Stimulated activated naive B cell treated with anti-CD40 and anti-IgM and Interleukin-4, amounts not matched to agents 10 μg/mL and 1 μg/mL and 100 μg/mL, for 72 hours (primary cell): ENCODE measurements at places on chromosomes 16 and 17.

- no peak for DNase-seq
These were observed 1.4 kb upstream of the VAMP2 start for GRCh38 chr17:8163978-8164814.

GRCh38 chr16:78215222-78215621, 115.8 kb downstream of the WWOX start:
- no peak for DNase-seq

DNA sequence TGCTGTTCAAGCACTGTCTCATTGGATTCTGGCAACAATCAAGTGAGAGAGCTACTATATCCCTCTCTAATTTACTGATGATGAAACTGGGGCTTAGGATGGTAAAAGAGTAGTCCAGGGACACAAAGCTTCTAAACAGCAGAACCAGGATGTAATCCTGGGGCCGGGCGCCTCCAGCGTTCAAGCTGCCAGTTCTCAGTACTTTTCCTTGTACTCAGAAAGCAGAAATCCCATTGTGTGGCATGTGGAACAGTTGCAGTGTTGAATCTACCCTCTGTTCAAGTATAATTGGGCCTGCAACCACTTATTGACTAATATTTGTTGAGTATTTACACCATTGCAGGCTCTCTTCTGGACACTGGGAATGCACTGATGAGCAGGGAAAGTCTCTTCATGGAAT, 14.5 kb upstream of the CDH13 start:
- no peak for DNase-seq

DNA sequence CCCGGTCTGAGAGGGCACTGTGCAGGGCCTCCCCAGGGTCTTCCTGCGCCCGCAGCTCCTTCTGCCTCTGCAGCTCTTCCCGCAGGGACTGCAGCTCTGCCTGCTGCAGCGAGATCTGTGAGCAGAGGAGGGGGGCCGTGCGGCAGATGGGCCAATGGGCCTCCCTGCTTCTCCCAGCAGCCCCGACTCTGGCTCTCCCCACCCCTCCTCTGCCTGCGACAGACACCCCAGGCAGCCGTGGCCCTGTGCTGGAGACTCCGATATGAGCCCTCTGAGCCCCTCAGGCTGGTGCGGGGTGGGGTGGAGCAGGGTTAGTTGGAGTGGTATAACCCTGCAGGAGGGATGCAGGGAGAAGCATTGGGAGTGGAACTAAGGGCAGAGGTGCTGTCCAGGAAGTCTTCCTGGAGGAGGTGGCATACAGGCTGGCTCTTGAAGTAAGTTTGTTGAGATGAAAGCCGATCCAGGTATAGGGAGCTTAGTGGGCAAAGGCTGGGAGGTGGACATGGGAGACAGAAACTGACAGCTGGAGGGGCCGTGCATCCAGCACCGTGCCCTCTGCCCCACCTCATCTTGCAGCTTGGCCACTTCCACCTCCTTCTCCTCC, 5.0 kb downstream of the THOC6 start:
- DNase-seq = no peak

DNA sequence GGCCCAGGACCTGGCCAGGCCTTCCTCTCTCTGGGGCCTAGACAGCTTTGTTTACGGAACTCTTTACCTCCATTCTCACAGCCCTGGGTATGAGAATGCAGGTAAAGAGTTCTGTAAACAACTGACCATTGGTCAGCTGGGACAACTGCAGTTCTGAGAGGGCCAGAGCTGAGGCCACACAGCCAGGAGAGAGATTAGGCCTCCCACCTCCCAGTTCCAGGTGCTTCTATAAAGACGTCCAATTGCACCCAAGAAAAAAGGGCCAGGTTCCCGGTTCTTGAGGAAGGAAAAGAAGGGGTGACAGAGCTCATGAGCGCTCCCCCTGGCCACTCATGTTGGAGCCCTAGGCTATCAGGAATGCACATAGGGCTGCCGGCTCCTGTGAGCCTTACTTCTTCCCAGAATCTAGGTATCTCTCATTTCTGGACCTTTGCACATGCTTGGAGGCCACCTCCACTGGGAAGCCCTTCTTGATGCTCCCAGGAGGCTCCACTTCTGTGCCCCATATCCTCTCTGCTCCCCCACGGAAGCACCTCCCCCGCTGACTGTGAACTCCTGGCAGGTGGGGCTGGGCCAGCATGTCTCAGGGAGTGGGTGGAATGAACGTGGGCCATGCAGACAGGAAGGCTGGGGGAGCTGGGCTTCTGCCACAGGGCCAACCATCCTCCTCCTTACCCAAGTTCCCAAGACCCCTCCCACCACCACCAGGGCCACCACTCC, 13.1 kb downstream of the CNGB1 start:
- DNase-seq = no peak

GRCh38 chr16:27819356-27819755, 244.2 kb downstream of the GSG1L start:
- no peak for DNase-seq

GRCh38 chr17:71342737-71343136, 778.1 kb upstream of the SOX9 start:
- no peak for DNase-seq

- DNase-seq = no peak
These were observed 17.6 kb downstream of the RAPGEFL1 start for GRCh38 chr17:40194821-40195220.

DNA sequence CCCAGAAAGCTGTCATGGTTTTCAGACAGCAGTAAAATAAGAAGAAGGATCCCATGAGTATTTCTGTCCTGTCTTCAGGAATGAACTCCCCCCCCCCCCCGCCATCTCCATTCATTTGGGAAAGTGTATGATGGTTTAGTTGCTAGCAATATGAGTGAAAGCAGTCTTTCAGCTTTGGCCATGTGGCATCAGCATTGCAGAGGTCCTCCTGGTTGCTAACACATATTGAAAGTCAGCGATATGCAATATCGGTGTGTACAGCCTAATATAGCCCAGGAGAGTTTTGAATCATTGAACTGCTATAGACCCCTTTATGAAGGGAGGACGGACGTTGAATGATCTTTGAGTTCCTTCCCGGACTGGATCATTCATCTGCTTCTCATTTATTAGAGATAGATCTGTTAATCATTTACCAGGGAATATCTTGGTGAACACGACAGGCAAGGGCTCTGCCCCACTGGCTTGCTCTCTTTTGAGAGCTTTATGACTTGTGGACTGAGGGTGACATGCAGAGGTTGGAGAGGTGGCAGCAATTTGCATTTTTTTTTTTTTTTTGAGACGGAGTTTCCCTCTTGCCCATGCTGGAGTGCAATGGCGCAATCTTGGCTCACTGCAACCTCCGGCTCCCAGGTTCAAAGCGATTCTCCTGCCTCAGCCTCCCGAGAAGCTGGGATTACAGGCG, 25.2 kb downstream of the DEF8 start:
- DNase-seq = no peak

- DNase-seq = no peak
These were observed 1.6 kb downstream of the EIF4A3 start for GRCh38 chr17:80145076-80146075.

DNA sequence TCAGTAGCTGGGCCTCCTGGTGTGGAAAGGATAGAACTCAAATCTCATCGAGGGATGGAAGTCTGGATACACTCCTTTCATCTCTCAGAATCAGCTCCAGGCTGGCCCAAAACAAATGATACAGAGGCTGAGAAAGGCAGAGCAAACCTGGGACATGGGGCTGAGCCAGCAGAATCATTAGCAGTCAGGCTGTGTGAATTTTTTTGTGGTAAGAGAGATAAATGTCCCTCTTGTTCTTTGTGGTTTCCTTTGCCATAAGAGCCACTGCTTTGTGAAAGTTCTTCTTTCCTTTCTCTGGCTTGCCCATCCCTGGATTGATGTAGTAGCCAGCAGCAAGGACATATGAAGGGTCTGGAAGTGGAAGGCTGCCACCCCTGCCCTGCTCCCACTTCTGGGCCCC, 146.2 kb downstream of the CDH13 start:
- no peak for DNase-seq

- DNase-seq = no peak
These were observed 4.3 kb downstream of the RNF43 start for GRCh38 chr17:58412961-58413586.

GRCh38 chr17:3704931-3705717, 9.2 kb upstream of the P2RX5 start:
- no peak for DNase-seq

DNA sequence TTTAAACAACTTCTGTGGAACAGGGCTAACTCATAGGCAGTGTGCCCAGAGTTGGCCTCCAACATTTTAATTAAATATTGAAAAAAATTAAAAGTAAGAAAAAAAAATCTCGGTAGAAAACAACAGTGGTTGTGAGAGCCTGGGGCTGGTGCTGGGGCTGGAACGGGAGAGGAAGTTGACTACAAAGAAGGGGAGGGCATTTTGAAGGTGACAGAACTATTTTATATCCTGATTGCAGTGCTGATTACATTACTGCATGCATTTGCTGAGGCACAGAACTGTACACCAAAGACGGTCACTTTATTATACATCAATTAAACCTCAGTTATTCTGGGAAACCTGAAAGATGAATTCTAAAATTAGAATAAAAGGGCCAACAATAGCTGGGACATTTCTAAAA, 142.5 kb downstream of the PARN start:
- no peak for DNase-seq

- no peak for DNase-seq
These were observed 635 bp upstream of the AATF start for GRCh38 chr17:36947922-36948716.

- peak; percentile 76 for DNase-seq
These were observed 14.6 kb upstream of the CCDC154 start for GRCh38 chr16:1458977-1459341.

DNA sequence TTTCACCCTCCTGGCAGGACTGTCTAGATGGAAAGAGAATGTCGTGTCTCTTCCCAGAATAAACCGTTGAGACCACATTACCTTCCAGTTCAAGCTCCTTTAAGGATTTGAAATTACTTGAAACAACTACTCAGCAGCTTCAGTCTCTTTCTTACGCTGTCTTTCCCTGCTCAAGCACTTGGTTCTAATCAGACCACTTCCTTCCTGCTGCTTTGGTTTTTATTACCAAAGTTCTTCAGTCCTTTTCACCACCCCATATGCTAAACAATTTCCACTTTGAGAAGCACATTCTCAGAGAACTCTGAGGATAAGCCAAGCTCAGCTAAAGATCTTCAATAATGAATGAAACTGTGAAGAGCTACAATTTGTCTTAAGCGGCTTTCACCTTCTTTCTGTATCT, 105.4 kb downstream of the STX8 start:
- no peak for DNase-seq

GRCh38 chr17:69057280-69057679, 3.4 kb downstream of the ABCA9 start:
- DNase-seq = no peak

- DNase-seq = no peak
These were observed 84.6 kb upstream of the PMFBP1 start for GRCh38 chr16:72256398-72257066.

DNA sequence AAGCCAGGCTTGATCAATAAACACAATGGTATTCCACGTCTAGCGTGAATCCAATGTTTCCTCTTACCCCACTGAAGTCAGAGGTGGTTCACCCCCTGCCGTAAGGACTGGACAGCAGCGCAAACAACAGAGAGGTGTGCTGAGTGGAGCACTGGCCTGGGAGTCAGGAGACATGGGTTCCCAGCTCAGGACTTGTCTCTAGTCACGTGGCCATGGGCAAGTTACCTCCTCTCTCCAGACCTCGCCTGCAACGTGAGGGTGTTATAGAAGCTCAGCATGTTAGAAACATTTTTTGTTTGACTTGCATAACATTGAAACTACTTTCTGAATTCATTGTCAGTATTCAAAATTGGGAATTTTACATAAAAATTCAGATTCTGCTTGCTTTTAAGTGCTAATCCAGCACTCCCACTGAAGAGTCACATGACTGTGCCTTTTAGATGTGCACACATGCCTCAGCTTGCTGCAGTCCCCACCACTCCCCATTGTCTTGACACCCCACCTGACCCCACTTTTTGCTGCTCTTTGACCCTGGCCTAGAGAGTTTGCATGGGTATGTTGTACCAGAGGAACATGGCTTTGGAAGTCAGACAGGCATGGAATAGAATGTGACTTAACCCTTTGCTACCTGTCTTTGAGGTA, 8.8 kb upstream of the CPNE2 start:
- DNase-seq = no peak

GRCh38 chr16:56620339-56620897, 5.2 kb upstream of the MT1E start:
- no peak for DNase-seq

DNA sequence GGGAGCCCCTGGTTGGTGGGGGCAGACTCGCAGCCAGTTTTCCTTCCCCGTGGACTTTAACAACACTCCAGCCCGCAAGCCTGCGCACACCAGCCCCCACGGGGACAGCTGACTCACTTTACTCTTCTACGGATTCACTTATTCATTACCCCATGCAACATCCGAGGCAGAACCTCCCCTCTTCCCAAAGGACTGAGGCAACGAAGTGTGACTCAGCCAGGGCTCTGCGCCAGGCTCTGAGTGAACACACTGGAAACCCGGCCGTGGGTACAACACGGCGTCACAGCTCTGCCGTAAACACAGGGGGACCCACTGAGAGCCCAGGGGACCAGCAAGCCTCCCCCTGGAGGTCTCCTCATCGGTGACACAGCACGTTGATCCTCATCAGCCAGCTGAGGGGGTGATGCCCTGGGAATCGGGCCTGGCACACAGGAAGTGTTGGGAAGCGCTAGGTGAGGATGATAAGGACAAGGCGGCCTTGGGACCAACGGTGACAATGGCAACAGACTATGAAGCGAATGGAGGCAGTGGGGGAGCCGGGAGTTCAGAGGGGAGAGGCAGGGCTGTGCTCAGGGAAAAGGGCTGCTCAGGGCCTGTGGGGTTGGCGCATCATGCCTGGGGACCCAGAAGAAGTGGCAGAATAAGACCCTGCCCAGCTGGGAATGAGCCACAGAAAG, 14.6 kb downstream of the COTL1 start:
- DNase-seq = no peak

DNA sequence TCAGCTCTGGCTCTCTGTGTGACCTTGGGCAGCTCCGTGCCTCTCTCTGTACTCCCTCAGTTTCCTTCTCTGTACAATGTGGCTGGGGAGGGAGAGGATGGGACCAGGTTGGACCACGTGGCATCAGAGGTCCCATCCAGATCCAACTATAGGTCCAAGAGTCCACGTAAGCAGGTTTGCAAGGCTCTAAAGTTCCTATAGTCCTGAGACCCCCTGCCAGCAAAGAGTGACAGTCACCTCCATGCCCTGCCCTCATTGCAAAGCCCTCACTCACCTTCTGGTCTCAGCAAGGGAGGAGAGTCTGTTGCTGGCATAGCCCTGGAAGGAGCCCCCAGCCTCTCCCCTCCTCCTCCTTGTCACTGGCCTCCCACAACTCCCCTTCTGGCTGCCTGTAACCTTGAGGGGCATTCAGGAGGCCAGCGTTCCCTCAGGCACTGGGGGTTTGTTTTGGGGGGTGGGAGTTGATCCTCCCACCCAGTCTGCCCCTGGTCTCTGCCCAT, 6.1 kb upstream of the DRC7 start:
- DNase-seq = no peak

GRCh38 chr17:73693071-73693470, 48.8 kb upstream of the SDK2 start:
- no peak for DNase-seq

DNA sequence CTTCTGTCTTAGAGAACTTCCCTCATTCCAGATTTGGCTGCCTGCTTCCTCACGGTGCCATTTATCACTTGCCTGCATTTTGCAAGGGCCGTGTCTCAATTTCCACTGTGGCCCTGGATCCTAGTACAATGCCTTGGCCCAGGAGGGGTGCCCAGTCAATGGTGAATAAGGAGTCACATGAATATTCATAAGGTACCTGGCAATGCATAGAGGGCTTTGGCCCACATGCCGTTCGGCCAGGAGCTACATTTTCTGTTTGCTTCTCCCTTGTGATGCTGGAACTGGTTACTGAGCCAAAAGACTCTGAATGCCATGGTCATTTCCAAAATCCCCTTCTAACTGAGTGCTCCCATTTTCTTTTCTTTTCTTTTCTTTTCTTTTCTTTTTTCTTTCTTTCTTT, 4.8 kb upstream of the PIRT start:
- DNase-seq = no peak
